Natural killer cell (primary cell): ENCODE measurements at places on chromosomes 5 and 9. TPM values are rescaled to one million over a fixed set of nuclear protein-coding genes. Genes with fewer than 3 reads are reported as not detected.

- H3K4me1 ChIP-seq = no peaks in the 10 kb centered on the region
- no peak for DNase-seq
- H3K4me3 ChIP-seq = no peak overlapping the region
- H3K36me3 ChIP-seq = no peaks in the 10 kb centered on the region
- H3K27me3 ChIP-seq = no peaks in the 10 kb centered on the region
Measured at GRCh38 chr9:124725068-124725452, 46.1 kb downstream of the NR6A1 start.

DNA sequence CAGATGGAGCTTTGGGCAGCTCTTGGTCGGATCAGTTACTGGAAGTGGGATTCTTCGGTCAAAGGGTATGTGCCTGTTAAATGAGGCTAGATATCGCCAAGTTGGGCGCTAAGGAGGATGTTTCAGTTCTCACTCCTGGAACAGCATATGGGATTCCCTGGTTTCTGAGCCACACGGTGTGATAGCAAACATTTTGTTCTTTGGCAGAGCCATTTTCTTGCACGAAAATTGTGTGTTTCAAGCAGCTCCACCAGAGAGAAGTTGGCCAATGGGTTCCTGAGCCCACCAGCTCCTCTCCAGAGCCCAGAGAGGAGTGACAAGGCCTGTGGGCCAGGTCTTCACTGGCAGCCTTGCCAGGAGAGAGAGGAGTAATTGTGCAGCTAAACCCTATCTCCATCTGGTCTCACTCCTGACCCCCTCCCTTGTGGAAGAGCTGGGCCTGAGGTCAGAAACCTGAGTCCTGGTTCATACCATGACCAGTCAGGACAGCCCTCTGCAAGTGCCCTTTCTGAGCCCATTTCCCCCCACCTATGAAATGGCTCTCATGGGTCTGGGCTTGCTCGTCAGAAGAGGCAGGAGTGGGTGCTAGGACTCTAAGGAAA lies 10.7 kb upstream of the SLC6A7 start:
- DNase-seq = no peak
- no peak overlapping the region for H3K27ac ChIP-seq
- no peaks in the 10 kb centered on the region for H3K4me1 ChIP-seq
- H3K36me3 ChIP-seq = no peaks in the 10 kb centered on the region

DNA sequence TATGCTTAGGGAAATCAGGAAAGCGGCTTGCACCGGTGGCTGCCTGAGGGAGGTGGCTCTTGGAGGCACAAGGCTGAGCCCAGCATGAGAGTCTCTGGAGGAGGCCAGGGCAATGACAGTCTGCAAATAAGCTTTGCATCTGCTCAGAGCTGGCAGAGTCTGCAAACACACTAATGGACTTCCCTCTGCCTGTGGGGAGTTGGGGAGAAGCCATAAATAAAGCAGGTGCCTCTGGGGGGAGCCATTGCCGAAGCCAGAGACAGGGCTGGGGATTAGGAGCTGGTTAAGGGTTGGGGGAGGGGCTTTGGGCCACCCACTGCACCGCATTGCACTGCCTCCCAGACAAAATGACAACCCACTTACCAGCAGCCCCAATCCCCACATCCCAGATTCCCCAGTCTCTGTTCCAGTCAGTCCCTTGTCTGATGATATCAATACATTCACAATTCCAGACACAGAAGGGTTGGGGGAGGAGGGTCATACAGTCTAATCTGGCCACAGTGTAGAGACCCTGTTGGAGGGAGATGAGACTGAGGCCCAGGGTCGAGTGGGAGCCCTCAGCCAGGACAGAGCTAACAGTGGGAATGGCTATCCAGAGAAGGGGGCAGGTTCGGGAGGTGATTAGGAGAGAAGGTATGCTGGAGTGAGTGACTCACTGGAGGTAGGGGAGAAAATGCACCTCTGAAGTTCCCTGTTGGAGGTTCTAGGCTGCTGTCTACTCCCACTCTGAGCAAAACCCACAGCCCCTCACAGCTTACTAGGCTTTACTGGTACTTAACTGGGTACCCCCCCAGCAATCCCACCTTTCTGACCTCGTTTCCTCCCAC lies 53.7 kb downstream of the PAX5 start:
- H3K36me3 ChIP-seq = no peaks in the 10 kb centered on the region
- peaks cover under 1% of the 10 kb centered on the region for H3K4me1 ChIP-seq
- no peak overlapping the region for H3K4me3 ChIP-seq
- H3K27ac ChIP-seq = no peak overlapping the region
- DNase-seq = no peak
- peaks cover 2% of the 10 kb centered on the region for H3K27me3 ChIP-seq

- no peaks in the 10 kb centered on the region for H3K36me3 ChIP-seq
- no peak overlapping the region for H3K27ac ChIP-seq
- no peak overlapping the region for H3K4me3 ChIP-seq
- no peaks in the 10 kb centered on the region for H3K4me1 ChIP-seq
Measured at GRCh38 chr5:82601077-82601476, 322.9 kb upstream of the RPS23 start.

- H3K27ac ChIP-seq = no peak overlapping the region
- H3K4me1 ChIP-seq = no peaks in the 10 kb centered on the region
- no peak overlapping the region for H3K4me3 ChIP-seq
- H3K27me3 ChIP-seq = no peaks in the 10 kb centered on the region
- no peak for DNase-seq
- H3K36me3 ChIP-seq = no peaks in the 10 kb centered on the region
Measured at GRCh38 chr5:14884062-14884612, 12.6 kb upstream of the ANKH start.

DNA sequence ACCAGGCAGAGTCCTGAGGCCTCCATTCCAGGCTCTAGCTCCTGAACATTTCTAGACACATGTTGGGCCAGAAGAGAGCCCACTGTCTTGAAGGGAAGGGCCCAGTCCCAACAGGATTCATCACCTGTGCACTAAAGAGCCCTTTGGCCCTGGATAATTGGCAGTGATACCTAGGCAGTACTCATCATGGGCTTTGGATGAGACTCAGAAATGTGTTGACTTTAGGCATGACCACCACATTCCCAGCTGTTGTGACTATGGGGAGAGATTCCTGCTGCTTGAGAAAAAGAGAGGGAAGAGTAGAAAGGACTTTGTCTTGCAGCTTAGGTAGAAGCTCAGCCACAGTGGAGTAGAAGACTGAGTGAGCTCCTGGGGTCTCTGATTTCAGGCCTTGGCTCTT lies 138.4 kb upstream of the DAPK1 start:
- no peak overlapping the region for H3K27ac ChIP-seq
- no peak for DNase-seq
- H3K27me3 ChIP-seq = peaks cover 5% of the 10 kb centered on the region
- H3K4me3 ChIP-seq = no peak overlapping the region

DNA sequence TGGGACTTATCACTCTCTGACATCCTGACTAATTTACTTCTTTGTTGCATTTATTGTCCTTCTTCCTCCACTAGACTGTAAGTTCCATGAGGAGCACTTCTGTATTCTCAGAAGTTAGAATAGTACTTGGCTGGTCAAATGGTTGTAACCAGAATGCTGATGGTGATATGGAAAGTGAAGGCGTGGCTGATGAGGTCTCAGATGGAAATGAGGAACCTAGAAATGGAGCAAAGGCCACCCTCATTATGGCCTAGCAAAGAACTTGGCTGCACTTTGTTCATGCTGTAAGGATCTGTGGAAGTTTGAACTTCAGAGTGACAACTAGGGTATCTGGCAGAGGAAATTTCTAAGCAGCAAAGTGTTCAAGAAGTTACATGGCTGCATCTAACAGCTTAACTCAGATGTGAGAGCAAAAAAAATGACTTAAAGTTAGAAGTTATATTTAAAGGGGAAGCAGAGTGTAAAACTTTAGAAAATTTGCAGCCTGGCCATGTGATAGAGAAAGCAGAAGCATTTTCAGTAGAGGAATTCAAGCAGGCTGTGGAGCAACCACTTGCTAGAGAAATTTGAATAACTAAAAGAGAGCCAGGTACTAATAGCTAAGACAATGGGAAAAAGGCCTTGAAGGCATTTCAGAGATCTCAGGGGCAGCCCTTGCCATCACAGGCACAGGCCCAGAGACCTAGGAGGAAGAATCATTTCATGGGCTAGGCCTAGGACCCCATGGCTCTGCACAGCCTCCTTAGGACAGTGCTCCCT lies 14.9 kb upstream of the SLC22A5 start:
- no peak overlapping the region for H3K4me3 ChIP-seq
- no peaks in the 10 kb centered on the region for H3K27me3 ChIP-seq
- H3K27ac ChIP-seq = no peak overlapping the region
- no peaks in the 10 kb centered on the region for H3K4me1 ChIP-seq

DNA sequence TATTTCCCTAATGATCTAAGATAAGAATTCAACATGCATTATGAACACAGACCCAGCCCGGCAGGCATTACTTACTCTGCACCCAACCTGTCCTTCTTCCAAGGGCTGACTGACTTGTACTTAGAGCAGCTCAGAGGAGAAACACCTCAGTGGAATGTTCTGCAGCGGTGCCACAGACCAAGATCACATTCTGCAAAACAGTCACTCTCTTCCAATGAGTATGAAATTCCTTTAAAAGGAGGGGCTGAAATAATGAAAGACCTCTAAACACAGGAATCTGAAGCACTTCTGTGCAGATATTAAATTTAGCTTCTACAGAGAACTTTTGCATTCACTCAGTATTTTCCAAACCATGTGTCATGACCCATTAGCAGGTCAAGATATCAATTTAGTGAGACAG lies 172.9 kb downstream of the ZDHHC21 start:
- H3K36me3 ChIP-seq = no peaks in the 10 kb centered on the region
- H3K4me1 ChIP-seq = no peaks in the 10 kb centered on the region
- H3K4me3 ChIP-seq = no peak overlapping the region
- no peaks in the 10 kb centered on the region for H3K27me3 ChIP-seq
- DNase-seq = no peak

UBAP1 gene
- 43.6 TPM for total RNA-seq

MARVELD2 gene
- not detected for total RNA-seq

CCIN gene
- total RNA-seq = 2.0 TPM

DNA sequence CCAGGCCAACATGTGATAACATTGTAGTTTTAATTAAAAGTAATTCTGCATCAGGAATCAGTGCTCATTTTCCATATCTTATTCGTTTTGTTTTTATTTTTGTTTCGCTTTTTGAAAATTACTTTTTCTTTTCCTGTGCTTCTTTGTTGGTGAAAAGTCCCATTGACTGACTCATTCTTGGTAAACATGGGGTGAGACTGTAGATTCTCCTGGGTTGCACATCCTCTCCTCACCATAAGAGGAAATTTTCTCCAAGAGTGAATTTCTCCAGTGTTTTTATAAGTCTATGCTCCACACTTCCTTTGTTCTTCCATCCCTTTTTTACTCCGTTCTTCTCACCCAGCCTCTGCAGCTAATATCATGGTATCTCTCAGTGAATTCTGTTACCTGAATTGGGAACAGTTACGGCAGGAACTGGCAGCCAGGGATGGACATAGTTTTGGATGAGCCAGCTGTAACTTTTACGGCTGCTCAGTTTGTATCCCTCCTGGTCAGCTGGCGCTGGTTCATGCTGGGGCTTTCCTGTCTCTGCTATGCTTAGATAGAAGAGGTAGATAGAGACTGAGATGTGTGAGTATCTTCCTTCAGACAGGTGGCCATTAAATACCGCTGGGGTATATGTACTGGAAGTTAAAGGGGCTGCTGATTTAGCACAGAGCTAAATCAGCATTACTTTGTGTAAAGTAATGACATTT lies 80.0 kb downstream of the MAN2A1 start:
- peaks cover 35% of the 10 kb centered on the region for H3K36me3 ChIP-seq
- no peaks in the 10 kb centered on the region for H3K27me3 ChIP-seq
- H3K4me3 ChIP-seq = no peak overlapping the region
- H3K4me1 ChIP-seq = no peaks in the 10 kb centered on the region

GRCh38 chr5:7759257-7759871 lies 91.6 kb downstream of the CFAP90 start:
- no peaks in the 10 kb centered on the region for H3K27me3 ChIP-seq
- DNase-seq = no peak
- H3K27ac ChIP-seq = no peak overlapping the region

DNA sequence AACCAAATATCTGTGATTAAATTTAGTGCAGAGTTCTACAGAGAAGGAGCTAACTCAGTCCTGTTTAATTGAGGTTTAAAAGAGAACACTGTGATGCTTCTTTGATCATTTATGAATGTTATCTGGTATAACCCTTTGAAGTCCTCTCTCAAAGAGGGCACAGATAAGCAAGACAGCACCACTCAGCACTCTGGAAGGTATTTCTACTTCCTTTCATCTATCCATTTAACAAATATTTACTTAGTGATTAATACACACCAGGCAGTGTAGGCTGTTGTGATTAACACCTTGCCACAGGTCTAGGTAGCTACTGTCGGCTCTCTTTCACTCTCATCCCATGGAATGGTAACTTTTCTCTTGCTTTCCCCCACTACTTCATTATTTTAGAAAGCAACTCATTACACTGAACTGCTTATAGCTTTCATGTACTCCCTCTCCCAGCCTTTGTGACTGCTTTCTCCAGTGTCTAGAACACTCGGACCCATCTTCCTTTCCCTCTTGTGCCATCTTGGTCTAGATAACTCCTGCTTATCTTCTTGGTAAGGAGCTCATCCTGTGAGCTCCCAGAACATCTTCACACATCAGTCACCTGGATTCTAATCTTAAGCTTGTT lies 54.7 kb downstream of the GLDC start:
- H3K27me3 ChIP-seq = no peaks in the 10 kb centered on the region
- DNase-seq = no peak
- no peaks in the 10 kb centered on the region for H3K36me3 ChIP-seq
- H3K4me1 ChIP-seq = no peaks in the 10 kb centered on the region

GRCh38 chr5:155485386-155485785 lies 471.8 kb downstream of the KIF4B start:
- H3K4me3 ChIP-seq = no peak overlapping the region
- H3K36me3 ChIP-seq = no peaks in the 10 kb centered on the region
- no peak for DNase-seq
- no peak overlapping the region for H3K27ac ChIP-seq
- H3K4me1 ChIP-seq = no peaks in the 10 kb centered on the region

DNA sequence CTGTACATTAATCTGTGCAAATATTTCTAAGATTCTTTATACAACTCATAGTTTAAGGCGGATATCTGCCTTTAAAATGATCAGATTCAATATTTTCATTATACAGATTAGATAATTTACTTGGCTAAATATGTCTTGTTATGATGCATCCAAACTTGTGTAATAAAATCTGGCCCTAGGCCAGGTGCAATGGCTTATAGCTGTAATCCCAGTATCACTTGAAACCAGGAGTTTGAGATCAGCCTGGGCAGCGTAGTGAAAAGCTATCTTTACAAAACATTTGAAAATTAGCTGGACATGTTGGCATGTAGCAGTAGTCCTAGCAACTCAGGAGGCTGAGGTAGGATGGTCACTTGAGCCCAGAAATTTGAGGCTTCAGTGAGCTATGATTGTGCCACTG lies 2002.2 kb upstream of the ACO1 start:
- no peak for DNase-seq
- H3K4me3 ChIP-seq = no peak overlapping the region
- H3K27me3 ChIP-seq = no peaks in the 10 kb centered on the region
- H3K4me1 ChIP-seq = no peaks in the 10 kb centered on the region
- H3K27ac ChIP-seq = no peak overlapping the region
- H3K36me3 ChIP-seq = no peaks in the 10 kb centered on the region

DNA sequence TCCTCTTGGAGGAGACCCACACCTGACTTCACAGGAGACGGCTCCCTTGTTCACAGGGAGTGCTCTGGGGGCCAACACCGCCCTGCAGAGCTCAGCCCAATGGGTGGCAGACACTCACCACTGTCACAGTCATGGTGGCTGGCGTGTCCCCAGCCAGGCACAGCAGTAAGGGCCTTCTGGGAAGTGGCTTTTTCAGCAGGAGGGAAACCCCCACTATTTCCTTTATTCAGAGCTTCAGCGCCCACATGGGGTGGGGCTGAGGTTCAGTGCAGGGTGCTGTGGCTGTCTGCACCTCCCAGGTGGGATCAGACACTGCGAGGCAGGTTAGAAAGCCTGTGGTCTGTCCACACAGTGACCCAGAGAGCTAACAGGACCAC lies 3.6 kb upstream of the SNAPC4 start:
- no peak for DNase-seq
- no peaks in the 10 kb centered on the region for H3K27me3 ChIP-seq
- H3K36me3 ChIP-seq = peaks cover 23% of the 10 kb centered on the region
- H3K4me1 ChIP-seq = peaks cover 57% of the 10 kb centered on the region
